ENCODE measurements at places on chromosomes 16 and 17.

GRCh38 chr16:4339909-4340308 is 11.2 kb downstream of the PAM16 start:
- no peak for DNase-seq

DNA sequence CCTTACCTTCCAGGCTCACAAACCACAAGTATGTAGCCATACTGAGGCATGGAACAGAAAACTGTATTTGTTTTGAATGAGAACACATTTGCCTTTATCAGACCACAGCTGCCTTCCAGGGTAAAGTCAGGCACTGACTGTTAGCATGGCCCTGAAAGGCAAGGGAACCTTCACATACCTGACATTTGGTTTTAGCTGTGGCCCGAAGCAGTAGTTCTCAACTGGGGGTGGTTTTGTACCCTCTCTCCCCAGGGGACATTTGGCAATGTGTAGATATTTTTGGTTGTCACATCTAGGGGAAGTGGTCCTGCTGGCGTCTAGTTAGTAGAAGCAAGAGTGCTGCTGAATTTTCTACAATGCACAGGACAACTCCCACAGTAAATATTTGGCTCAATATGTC is 9.2 kb downstream of the HERPUD1 start:
- DNase-seq: no peak

- DNase-seq: no peak
Measured at GRCh38 chr17:2266045-2266864, 37.3 kb downstream of the SMG6 start.

- DNase-seq: peak; percentile 97
Measured at GRCh38 chr17:45197555-45198334, 23.9 kb upstream of the FMNL1 start.
